ENCODE measurements at places on chromosomes 6 and 20.
A peak's percentile ranks its signal among the peaks of the same experiment; 100 is the strongest.

- no peak for DNase-seq
Observed at GRCh38 chr6:96624957-96625356, 62.0 kb downstream of the FHL5 start.

- no peak for DNase-seq
Observed at GRCh38 chr6:124659427-124659826, 302.8 kb upstream of the RNF217 start.

GRCh38 chr6:52261229-52261628 lies 16.9 kb upstream of the IL17F start:
- DNase-seq = no peak

- peak; percentile 89 for DNase-seq
Observed at GRCh38 chr6:26251354-26252076, 113.5 kb upstream of the BTN3A2 start.

- DNase-seq = no peak
Observed at GRCh38 chr6:128465368-128466343, 54.7 kb downstream of the PTPRK start.

GRCh38 chr6:18444111-18444510 lies 57.0 kb downstream of the RNF144B start:
- no peak for DNase-seq

- DNase-seq = no peak
Observed at GRCh38 chr20:50286609-50287008, 96.0 kb downstream of the CEBPB start.

- peak; percentile 95 for DNase-seq
Observed at GRCh38 chr6:7042654-7043545, 64.9 kb upstream of the RREB1 start.

DNA sequence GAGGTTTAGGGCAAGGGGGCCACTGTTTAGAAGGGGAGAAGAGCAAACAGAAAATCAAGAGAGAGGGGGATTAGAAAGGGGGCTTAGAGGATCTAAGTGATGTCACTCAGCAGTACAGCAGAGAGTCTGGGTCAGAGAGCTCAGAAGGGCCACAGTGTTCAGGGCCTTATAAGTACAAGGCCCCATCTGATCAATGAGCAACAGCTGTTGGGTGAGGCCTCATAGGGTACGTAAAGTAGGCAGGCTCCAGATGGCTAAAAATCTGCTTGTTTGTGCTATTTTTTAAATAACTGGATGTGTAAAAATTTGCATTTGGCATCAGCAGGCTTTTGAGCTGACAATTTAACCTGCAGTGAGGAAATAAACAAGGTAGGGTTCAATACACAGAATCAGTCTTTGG lies 149.8 kb downstream of the SH3BGRL2 start:
- no peak for DNase-seq

- no peak for DNase-seq
Observed at GRCh38 chr20:6641012-6641411, 126.5 kb upstream of the BMP2 start.

- DNase-seq = no peak
Observed at GRCh38 chr20:34979366-34980153, 23.9 kb downstream of the MYH7B start.

- no peak for DNase-seq
Observed at GRCh38 chr20:6482486-6482885, 285.0 kb upstream of the BMP2 start.

GRCh38 chr6:45626087-45626891 lies 248.6 kb upstream of the SUPT3H start:
- DNase-seq = no peak

DNA sequence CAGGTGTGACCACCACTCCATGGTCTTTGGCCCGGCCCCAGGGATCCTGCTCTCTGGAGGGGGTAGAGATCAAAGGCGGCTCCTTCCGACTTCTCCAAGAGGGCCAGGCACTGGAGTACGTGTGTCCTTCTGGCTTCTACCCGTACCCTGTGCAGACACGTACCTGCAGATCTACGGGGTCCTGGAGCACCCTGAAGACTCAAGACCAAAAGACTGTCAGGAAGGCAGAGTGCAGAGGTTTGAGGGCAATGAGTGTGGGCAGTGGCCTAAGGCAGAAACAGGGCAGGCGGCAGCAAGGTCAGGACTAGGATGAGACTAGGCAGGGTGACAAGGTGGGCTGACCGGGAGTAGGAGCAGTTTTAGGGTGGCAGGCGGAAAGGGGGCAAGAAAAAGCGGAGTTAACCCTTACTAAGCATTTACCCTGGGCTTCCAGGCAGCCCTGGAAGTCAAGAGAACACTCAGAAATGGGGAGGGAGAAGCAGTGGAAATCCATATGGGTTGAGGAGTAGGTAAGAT lies 533 bp downstream of the CFB start:
- DNase-seq = no peak

GRCh38 chr6:142952614-142953013 lies 7.6 kb upstream of the HIVEP2 start:
- no peak for DNase-seq

- DNase-seq = no peak
Observed at GRCh38 chr6:110748453-110748852, 66.8 kb downstream of the CDK19 start.

DNA sequence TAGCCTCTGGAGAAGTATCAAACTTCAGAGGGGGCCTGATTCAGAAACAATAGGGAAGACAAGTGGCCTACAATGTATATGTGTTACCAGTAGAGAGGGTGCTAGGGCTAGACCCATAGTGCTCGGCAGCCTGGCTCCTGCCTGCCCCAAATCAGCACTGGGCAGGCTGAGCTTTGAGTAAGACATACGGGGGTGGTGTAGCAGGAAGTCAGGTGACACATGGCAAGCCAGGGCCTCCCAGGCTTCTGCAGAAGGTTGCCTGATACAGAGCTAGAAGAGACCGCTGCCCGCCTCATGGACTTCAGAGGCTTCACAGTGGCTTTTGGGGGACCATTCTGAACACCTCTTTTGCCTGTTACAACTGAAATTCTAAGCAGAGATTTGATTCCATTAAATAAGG lies 43.4 kb downstream of the RALY start:
- peak; percentile 10 for DNase-seq

DNA sequence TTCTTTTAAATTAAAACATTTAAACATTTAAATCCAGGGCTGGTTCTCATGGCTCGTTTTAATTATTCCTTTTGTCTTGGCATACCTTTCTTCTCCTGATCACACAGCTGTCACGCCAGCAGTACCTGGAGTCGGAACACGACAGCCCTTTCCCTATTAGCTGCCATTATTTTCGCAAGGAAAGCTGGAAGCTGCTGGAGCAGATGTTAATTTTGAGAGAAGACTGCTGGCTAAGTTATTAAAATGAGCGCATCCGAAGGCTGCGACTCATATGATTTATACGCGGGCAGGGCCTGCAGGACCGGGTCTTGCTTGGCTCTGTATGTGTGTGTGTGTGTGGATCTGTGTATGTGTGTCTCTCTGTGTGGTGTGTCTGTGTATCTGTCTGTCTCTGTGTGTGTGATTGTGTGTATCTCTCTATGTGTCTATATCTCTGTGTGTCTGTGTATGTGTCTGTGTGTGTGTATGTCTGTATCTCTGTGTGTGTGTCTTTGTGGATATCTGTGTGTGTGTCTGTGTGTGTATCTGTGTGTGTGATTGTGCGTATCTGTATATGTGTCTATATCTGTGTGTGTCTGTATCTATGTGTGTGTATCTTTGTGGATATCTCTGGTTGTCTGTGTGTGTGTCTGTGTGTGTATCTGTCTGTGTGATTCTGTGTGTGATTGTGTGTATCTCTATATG lies 191.5 kb downstream of the CDH4 start:
- no peak for DNase-seq

- DNase-seq = no peak
Observed at GRCh38 chr6:47303342-47303741, 6.4 kb downstream of the TNFRSF21 start.

GRCh38 chr6:151380848-151381205 lies 10.5 kb downstream of the ZBTB2 start:
- no peak for DNase-seq

DNA sequence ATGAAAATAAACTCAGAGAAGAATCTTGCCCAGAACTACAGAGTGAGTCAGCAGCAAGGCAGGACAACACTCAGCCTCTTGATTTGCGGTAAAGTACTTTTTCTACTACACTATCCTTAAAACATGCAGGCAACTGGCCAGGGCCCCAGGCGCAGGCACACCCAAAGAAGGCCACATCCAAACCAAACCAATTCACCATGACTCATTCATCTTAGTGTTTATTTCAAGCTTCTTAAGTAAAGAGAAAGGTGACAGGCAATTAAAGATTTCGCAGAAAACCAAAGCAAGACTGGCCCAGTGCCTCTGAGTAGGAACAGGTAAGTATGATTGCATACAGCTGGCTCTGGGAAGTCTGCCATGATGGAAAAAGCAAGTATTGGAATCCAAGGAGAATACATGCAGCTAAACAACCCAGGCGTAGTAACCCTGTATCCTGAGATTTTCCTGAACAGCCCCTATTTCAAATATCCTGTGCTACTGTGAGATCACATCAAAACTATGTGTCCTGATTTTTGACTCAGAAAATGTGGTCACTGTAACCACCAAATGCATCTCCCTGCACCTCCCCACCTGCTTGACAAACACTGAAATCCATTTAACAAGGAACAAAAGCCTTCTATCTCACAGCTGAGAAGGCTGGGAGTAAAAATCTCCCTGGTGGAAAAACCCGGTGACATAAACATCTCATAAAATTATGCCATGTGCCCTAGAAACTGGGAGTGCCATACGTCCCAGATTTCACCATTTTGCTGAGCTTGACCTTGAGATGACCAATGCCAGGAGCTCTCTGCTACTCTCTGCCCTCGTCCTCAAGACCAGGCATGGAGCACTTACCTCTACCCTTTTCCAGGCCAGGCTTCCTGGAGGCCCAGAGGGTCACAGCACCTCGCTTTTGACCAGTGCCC lies 12.4 kb downstream of the WFDC3 start:
- peak; percentile 20 for DNase-seq

- DNase-seq = peak; percentile 76
Observed at GRCh38 chr20:49775229-49775693, 37.4 kb upstream of the SLC9A8 start.

GRCh38 chr6:139027620-139028182 lies 844 bp upstream of the ABRACL start:
- DNase-seq = peak; percentile 33

DNA sequence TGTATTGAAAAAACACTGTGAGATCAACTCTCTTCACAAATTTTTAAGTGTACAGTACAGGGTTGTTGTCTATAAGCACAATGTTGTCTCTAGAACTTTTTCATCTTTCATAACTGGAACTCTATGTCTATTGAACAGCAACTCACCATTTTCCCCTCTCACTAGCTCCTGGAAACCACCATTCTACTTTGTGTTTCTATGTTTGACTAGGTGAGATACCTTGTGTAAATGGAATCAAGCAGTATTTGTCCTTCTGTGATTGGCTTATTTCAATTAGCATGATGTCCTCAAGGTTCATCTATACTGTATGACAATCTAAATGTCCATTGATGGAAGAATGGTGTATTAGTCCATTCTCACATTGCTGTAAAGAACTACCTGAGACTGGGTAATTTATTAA lies 210.1 kb upstream of the FUT9 start:
- DNase-seq = no peak

GRCh38 chr20:31914170-31914569 lies 37.7 kb downstream of the PDRG1 start:
- DNase-seq = no peak

DNA sequence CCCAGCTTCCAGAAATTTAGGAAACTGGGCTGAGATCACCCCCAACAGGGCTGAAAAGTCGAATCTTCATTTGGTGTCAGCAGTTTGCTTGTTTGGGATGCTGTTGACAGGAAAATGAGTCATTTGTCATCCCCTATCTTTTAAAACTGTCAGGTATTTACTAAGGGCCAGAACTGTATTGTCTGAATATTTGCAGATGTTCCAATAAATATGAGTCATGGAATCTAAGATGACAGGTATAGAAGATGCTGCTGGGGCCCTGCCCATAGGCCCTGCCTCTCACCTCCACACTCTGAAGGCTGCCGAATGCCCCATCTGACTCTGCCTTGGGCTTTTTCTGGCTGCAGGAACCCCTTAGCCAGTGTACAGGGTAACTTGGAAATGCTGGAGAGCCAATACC lies 3.9 kb downstream of the ETV7 start:
- DNase-seq = no peak

DNA sequence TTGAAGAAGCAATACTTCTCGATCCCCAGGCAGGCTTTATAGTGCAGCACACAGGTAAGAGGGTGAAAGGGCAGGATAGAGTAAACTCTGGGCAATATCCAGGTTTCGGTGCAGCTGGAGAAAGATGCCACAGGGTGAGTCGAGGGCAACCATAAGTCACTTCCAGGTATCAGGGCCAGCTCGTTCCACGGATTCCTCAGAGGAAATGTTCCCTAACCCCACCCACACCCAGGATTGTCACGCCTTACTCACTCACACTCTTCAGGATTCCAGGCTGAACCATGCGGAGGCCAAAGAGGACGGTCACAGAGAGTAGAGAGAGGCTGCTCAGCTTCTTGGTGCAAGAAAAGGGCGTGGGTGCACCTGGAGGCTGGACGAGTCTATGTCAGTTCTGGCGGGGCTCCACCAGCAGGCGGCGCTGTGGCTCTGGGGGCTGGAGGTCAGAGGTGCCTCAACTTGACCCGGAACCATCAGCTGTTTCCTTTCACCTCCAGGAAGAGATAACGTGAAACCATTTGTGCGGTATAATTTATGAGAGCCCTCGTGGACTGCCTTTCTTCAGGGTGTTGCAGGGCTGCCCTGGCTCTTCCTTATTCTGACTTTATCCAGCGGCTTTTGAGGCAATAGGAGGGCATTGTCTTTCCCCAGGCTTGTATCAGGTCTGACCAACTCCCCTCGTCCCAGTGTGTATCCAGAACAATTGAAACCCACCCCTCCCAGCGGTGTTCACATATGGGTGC lies 14.5 kb upstream of the WFDC12 start:
- peak; percentile 87 for DNase-seq

DNA sequence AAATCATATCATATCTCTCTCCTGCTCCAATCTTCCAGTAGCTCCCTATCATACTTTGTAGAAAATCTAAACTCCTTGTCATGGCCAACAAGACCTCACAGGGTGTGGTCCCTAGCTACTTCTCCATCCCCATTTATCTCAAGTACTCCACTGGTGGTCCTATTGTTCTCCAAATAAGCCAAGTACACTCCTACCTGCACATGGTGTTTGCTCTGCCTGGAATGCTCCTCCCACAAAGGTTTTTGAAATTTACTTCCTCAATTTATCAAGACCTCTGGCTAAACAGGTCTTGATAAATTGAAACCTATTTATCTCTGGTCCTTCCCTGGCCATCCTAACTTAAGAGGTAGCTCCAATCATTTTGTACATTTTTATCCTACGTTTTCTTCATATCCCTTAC lies 12.1 kb downstream of the TMX4 start:
- no peak for DNase-seq

- DNase-seq = no peak
Observed at GRCh38 chr20:61725966-61726365, 339.7 kb downstream of the TAF4 start.

GRCh38 chr6:162262466-162263196 lies 464.9 kb downstream of the PRKN start:
- no peak for DNase-seq

- no peak for DNase-seq
Observed at GRCh38 chr6:163309491-163310026, 105.0 kb upstream of the QKI start.

- DNase-seq = no peak
Observed at GRCh38 chr6:168699631-168700295, 258.8 kb downstream of the SMOC2 start.

Data from inflammatory macrophage treated with lipopolysaccharide for 1 hour (primary cell).